Smooth muscle cell of trachea (primary cell): ENCODE measurements at places on chromosomes 3 and 15. TPM values are rescaled to one million over a fixed set of nuclear protein-coding genes. Genes with fewer than 3 reads are reported as not detected.

Gene KNG1
- not detected in 2 replicates for total RNA-seq

Gene MIX23
- 25.6 and 33.6 TPM in 2 replicates for total RNA-seq

Gene RARB
- total RNA-seq = 15.5 and 16.9 TPM in 2 replicates

Gene CACNA1D
- total RNA-seq = 0.33 and 0.87 TPM in 2 replicates

Gene COL8A1
- 45.4 and 72.6 TPM in 2 replicates for total RNA-seq

Gene GADL1
- 0.33 and 1.3 TPM in 2 replicates for total RNA-seq

Gene ZNF621
- total RNA-seq = 18.7 and 22.8 TPM in 2 replicates

Gene CHRFAM7A
- total RNA-seq = under 0.01 and 0.17 TPM in 2 replicates

Gene FANCD2OS
- not detected in 2 replicates for total RNA-seq

Gene UPK1B
- not detected in 2 replicates for total RNA-seq

Gene CADPS
- 3.8 and 7.4 TPM in 2 replicates for total RNA-seq

Gene SAMMSON
- total RNA-seq = not detected in 2 replicates

Gene JAGN1
- total RNA-seq = 32.4 and 35.1 TPM in 2 replicates

Gene SLC28A2
- total RNA-seq = not detected in 2 replicates

Gene SEMA3F
- 7.4 and 7.6 TPM in 2 replicates for total RNA-seq

Gene LRRC34
- total RNA-seq = 2.0 and 7.9 TPM in 2 replicates

Gene C3orf22
- total RNA-seq = not detected in 2 replicates

Gene DOCK3
- total RNA-seq = 0.17 and 0.29 TPM in 2 replicates

Gene SLC24A5
- not detected in 2 replicates for total RNA-seq

Gene CCRL2
- 0.29 and 0.83 TPM in 2 replicates for total RNA-seq

Gene IL17RD
- total RNA-seq = 8.9 TPM in 2 replicates

Gene GCNT3
- 0.33 and 1.7 TPM in 2 replicates for total RNA-seq

Gene AADACL2
- not detected in 2 replicates for total RNA-seq

Gene CIP2A
- total RNA-seq = 5.8 and 27.3 TPM in 2 replicates

Gene KLF15
- 3.2 and 4.1 TPM in 2 replicates for total RNA-seq

Gene CEP97
- total RNA-seq = 8.6 and 19.2 TPM in 2 replicates

Gene CCDC9B
- total RNA-seq = 21.2 and 39.2 TPM in 2 replicates

Gene LINGO1
- not detected in 2 replicates for total RNA-seq

Gene BCHE
- 5.8 and 11.1 TPM in 2 replicates for total RNA-seq

Gene LDHAL6B
- not detected in 2 replicates for total RNA-seq

Gene TMEM89
- not detected in 2 replicates for total RNA-seq

Gene GALNT15
- 17.9 and 93.0 TPM in 2 replicates for total RNA-seq

Gene IGF2BP2
- 36.8 and 58.6 TPM in 2 replicates for total RNA-seq

Gene SLC12A1
- not detected in 2 replicates for total RNA-seq

Gene RYR3
- total RNA-seq = not detected in 2 replicates

Gene TRPM1
- not detected in 2 replicates for total RNA-seq

Gene KLHL40
- total RNA-seq = not detected in 2 replicates

Gene MORC1
- not detected in 2 replicates for total RNA-seq

Gene TBC1D2B
- total RNA-seq = 50.8 and 98.1 TPM in 2 replicates

Gene CIDEC
- 0.17 and 0.44 TPM in 2 replicates for total RNA-seq

Gene EFHB
- total RNA-seq = 0.15 and 0.17 TPM in 2 replicates

Gene CASR
- not detected in 2 replicates for total RNA-seq

Gene CHCHD6
- total RNA-seq = 12.6 and 13.7 TPM in 2 replicates

Gene C3orf70
- 0.66 and 0.87 TPM in 2 replicates for total RNA-seq

Gene RLBP1
- not detected in 2 replicates for total RNA-seq

Gene PLSCR4
- 20.3 and 21.7 TPM in 2 replicates for total RNA-seq

Gene PLSCR5
- not detected in 2 replicates for total RNA-seq

Gene PRSS50
- total RNA-seq = not detected in 2 replicates

Gene SCAANT1
- not detected in 2 replicates for total RNA-seq

Gene TRH
- total RNA-seq = not detected in 2 replicates

Gene ROPN1
- total RNA-seq = not detected in 2 replicates

Gene HHLA2
- not detected in 2 replicates for total RNA-seq

Gene SPESP1
- 7.8 and 14.0 TPM in 2 replicates for total RNA-seq

Gene CIB1
- 28.9 and 31.9 TPM in 2 replicates for total RNA-seq

Gene CRYBG3
- total RNA-seq = 34.2 and 42.7 TPM in 2 replicates

Gene CAND2
- 4.7 and 16.9 TPM in 2 replicates for total RNA-seq

Gene PLIN1
- total RNA-seq = under 0.01 and 0.50 TPM in 2 replicates
